ENCODE measurements at places on chromosomes 11 and 22.

DNA sequence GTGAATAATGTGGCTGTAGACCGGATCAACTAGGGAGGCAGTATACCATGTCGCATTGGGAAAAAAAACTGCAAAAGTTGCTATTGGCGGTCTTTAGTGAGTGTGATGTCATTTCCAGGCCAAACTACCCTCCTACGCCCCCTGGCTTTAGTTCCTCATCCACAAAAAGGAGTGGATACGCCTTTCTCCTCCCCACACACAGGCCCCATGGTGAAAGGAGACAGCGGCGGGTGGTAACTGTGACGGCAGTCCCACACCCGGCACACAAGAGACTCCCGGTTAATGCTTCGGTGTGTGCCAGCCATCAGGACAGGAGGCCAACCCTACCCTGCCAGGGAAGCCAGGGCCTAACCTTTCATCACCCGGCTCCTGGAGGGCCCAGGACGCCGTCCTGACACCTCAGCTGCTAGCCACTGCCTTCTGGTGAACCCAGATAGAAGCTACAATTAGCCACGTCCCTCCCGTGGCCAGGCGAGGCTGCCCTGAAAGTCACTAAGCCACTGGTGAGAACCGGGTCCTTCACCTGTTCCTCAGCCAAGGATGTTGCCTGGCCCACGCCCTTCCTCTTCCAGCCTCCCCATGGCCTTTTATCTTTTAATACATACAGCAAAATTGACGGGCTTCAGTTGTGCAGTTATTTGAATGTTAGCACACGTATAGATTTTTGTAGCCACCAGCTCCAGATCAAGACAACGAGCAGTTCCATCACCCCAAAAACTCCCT lies 10.8 kb downstream of the TP53I11 start:
- peak; percentile 32 for DNase-seq

- DNase-seq, result peak; percentile 86
Observed at GRCh38 chr11:11798586-11799438, 43.0 kb upstream of the USP47 start.

GRCh38 chr11:112320668-112321067 lies 60.0 kb upstream of the PLET1 start:
- DNase-seq, result no peak

- DNase-seq, result no peak
Observed at GRCh38 chr11:100978442-100978841, 151.2 kb downstream of the PGR start.

GRCh38 chr11:83927422-83927821 lies 641.3 kb upstream of the CCDC90B start:
- DNase-seq, result no peak

DNA sequence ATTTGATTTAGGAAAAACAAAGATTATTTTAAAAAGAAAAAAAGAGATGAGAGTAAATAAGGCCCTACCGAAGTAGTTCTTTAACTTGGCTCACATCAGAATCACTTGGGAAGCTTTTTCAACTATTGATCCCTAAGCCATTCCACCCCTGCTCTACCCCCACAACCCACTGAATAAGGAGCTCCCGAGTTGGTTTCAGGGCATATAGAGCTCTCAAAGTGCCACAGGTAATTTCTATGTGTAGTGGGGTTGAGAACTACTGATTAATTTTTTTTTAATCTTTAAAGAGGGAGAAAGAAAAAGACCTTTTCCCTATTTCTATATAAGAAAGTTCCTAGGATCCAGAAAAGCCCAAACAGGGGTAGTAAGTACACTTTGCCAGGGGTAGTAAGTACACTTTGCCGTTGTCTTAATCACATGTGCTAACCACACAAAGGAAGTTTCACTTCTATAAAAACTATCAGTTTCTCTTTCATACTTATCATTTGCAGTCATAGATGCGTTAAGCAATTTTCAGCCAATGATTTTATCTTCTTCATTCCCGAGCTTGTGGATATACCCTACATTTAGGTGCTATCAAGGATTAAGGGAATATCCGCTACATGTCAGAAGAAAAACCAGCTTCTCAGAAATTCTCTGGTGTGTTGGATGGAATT lies 108.4 kb upstream of the ZC3H12C start:
- no peak for DNase-seq

DNA sequence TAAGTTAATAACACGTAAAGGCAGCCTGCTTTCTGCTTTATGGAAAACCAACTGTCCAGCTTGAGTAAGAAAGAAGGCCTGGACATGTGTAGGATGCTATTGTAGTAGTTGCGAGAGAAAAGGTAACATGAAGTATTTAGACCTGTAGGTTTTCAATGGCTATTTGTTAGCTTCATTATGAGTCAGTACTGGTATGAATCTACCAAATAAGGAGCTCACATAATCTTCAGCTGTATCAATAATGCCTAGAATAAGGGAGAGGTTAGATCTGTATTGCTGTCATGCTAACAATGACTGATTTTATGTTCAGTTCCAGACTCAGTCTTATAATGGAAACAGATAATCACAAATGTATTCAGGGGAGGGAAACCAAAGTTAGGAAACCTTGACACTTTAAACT lies 550.3 kb downstream of the CNTN5 start:
- DNase-seq, result no peak

DNA sequence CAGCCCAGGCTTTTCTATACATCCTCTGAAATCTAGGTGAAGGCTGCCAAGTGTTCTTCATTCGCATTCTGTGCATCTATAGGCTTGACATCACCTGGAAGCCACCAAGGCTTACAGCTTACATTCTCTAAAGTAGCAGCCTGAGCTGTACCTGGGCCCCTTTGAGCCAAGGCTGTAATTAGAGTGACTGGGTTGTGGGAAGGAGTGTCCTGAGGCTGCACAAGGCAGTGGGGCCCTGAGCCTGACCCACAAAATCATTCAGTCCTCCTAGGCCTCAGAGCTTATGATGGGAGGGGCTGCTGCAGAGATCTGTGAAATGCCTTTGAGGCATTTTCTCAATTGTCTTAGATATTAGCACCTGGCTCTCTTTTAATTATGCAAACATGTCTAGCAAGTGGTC lies 33.0 kb upstream of the RDX start:
- DNase-seq, result no peak

- DNase-seq, result no peak
Observed at GRCh38 chr11:20278727-20279126, 84.8 kb upstream of the HTATIP2 start.

DNA sequence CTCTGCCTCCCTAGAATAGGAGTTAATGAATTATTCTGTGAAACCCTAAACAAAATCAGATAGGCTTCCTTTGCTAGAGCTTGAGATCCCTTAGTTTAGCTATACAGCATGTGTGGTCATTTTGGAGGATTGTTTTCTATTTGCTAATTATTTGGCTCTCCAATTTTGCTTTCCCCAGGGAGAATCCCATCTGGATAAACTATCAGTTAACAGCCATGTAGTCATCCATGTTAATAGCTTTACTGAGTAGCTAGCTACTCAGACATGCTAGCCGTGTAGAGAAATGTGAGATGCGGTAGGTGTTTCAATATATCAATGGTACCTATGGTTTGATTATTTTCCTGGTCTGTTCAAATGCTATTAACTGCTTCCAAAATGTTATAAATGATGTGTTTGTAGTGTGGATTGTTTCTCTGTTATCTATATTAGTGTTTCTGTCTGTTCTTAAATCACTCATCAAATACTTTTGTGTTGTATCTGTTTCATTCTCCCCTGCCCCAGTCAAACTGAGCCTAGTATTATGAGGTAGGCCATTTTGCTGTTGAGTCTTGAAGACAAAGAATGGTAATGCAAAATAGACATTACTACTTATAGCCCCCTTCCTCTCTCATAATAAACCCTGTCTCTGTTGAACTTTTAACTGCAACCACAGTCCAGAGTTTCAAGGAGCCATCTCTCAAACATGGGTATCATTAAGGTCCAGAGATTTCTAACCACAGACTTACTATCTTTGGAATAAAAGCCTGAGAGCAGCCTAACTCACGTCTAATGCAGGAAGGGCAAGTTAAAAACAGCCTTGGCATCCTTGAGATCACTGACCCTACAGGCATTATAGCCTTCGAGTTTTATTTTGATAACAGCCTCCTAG lies 56.1 kb upstream of the GRAMD1B start:
- no peak for DNase-seq

DNA sequence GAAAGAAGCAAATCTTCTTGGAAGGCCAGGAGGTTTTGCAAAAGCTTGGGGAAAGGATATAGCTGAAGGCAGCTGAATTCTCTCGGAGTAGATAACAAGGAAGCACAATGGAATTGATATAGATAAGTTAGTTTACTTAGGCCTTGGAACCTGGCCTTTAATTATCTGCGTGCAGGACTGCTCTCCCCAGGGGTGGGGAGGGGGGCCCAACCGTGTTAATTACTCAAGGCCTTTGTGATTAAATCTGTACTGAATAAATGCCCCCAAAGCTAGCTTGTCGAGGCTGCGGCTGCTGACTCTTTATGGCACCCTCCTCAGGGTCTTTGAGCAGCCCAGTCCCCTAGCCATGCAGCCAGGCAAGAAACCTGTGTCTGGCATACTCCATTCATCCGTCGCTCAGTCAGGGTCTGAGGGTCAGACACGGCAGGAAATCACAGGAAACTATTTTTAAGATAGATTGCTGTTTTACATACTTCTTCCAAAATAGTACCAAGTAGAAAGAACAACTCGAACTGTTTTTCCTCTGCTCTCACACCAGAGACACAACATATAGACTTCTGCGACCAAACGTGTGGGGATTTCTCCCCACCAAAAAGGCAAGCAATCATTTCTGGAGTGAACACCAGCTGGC lies 36.5 kb downstream of the MS4A2 start:
- DNase-seq, result no peak

GRCh38 chr11:450809-451451 lies 851 bp downstream of the PTDSS2 start:
- DNase-seq, result peak; percentile 63

- DNase-seq, result no peak
Observed at GRCh38 chr11:28146123-28146751, 38.0 kb downstream of the METTL15 start.

- DNase-seq, result no peak
Observed at GRCh38 chr11:9001736-9002135, 2.1 kb downstream of the NRIP3 start.

GRCh38 chr11:97092823-97093222 lies 703.0 kb downstream of the JRKL start:
- DNase-seq, result no peak

GRCh38 chr11:115848080-115848479 lies 343.9 kb upstream of the CADM1 start:
- no peak for DNase-seq

GRCh38 chr22:41621911-41622179 lies 750 bp downstream of the XRCC6 start:
- DNase-seq, result no peak

DNA sequence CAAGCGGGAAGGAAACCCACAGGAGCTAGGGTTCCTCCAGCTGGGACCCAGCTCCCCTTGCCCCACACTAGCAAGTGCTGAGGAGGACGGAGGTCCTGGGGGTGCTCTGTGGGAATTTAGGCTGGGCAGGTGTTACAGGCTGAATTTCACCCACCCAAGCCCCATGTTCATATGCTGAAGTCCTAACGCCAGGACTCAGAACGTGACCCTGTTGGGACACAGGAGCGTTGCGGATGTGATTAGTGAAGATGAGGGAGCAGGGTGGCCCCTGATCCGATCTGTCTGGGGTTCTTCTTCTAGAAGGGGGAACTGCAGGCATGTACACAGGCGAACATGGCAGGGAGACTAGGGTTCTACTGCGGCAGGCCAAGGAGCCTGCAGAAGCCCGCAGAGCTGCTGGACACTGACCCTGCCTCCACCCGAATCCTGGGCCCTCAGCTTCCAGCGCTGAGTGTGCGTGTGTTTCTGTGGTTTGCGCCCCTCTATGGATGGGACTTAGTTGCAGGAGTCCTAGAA lies 103.4 kb upstream of the FGF3 start:
- DNase-seq, result no peak

GRCh38 chr11:95338430-95338991 lies 107.5 kb upstream of the SESN3 start:
- DNase-seq, result no peak

- DNase-seq, result peak; percentile 66
Observed at GRCh38 chr22:26835929-26836528, 178.6 kb downstream of the MIAT start.

DNA sequence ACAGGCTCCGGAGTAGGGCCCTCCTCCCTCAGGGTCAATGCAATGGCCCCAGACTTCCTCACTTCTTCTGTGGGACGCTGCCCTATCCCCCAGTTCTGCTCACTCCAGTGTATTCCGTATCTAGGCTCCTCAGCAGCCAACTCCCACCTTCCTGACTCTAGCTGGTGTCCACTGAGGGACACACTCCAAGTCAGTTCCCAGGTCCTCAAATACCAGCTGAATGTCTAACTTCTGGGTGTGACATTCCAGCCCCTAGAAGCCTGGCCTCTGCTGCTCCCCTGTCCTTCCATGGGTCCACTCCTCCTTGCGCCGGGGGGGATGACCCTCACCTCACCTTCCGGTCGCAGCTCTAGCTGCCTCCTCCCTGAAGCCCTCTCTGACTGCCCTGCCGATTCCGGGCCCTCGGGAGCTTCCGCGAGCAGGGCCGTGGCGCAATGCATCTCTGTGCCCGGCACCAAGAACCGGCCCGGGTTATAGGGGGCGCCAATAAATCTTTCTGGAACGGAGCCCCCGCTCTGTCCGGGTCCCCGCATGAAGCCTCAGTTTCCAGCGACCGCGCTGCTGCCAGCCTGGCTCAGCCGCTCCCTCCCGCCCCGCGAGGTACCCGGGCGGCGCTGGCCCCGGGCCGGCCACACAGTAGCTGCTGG lies 15.4 kb downstream of the BAD start:
- no peak for DNase-seq

DNA sequence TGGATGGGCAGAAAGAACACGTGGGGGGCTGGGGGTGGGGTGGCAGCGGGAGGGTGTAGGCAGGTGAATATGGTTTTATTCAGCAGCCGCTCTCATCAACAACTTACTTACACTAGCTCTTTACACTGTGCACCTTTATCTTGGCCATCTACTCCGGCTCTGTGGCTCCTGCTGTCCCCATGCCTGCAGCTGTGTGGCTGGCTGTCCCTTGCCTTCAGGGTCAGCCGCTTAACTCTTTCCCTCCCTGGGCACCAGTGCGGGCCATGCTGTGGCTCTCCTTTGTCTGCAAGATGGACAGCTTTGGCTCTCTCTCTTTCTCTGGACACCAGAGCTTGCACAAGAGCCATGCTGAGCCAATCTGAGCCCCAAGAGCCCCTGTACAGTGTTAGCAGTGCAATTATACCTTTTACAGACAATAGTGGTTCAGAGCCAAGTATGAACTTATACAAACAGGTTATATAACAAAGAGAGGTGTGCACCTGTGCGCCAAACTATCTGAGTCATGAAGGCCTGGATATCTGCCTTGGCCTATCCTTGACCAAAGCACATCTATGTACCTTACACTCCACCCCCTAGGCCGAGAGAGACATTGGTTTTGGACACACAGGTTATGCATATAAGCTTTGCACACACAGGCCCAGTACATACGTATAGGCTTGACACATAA lies 94.3 kb upstream of the CTSC start:
- DNase-seq, result no peak

- DNase-seq, result peak; percentile 33
Observed at GRCh38 chr11:125123947-125124617, 12.7 kb upstream of the TMEM218 start.

- DNase-seq, result peak; percentile 46
Observed at GRCh38 chr22:36913427-36914389, at the start of gene CSF2RB. Gene CSF2RB (plus strand): TSS chr22:36913628. CDS start chr22:36922208, 8,580 bp downstream.

GRCh38 chr22:29080106-29080975 lies 7.5 kb downstream of the KREMEN1 start:
- DNase-seq, result no peak

- DNase-seq, result peak; percentile 33
Observed at GRCh38 chr11:18171377-18172000, 1.1 kb upstream of the MRGPRX4 start.

- no peak for DNase-seq
Observed at GRCh38 chr11:14587258-14587657, 56.3 kb upstream of the PDE3B start.
